ENCODE measurements at places on chromosomes 16 and 17.

DNA sequence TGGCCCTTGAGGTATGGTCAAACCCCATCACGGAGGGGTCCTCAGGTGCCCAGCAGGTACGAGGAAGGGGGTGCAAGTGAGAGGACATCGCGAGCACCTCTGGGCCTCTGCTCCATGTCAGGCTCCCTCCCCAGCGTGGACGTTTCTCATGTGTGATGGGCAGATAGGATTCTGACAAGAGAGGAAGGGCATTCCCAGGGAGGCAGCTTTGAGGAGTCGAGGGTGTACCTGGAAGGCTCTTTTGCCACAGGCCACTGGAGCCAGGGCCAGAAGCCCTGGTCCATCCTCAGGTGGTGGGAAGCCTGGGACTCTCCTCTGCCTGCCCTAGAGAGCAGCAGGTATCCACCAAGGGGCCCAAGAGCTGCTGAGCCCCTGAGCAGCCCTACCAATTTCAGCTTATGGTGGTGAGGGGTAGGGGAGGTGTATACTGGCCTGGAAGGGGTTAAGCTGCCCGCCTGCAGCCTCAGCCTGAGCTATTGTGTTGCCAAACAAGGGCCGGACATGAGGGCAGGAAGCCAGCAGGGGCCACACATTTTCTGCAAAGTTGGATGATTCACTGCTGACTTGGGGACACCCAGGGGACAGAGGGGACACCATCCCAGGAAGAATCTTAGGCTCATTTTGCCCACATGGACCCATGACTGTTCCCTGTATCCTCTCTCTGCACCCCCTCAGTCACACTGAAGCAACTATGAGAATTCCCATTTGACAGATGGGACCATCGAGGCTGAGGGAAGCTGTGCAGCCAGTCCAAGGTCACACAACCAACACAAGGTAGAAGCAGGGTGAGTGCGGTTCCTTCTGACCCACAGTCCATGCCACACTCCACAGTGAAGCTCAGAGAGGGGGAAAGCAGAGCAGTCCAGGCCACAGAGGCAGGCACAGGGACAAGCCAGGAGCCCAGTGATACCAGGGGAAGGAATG, 1.7 kb downstream of the CDH5 start:
- ATAC-seq, result no peak

DNA sequence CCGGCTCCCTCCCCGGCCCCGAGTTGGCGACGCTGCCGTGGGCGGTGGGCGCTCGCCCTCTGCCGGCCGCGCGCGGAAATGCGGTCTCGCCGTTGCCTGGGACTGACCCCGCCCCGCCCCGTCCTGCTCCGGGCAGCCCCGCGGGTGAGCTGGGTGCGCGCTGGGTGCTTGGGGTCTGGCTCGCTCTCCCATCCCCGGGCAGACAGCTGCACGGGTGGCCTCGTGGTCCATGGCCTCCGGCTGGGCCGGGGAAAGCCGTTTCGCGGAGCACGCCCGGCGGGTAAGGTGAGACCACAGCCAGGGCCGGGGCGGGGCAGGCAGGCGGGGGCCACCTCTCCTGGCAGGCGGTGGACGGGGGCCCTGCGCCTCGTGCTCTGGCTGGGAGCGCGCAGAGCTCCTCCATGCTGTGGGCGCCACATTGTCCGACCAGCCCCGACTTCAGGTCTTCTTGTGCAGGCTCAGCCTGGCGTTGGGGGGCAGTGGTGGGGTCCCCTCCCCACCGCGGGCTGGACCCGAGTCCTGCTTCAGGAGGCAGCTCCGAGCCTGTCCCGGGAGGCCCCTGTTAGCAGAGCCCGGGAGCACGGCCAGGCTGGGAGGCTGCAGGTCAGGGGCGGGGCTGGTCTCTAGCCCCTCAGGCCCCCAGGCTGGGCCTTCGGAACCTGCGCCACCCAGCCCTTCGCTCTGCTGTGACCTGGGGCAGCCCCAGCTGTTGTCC, 7.0 kb upstream of the C1QTNF8 start:
- peak; percentile 65 for ATAC-seq

GRCh38 chr17:4625181-4625617, 16.3 kb downstream of the ALOX15 start:
- peak; percentile 75 for ATAC-seq

GRCh38 chr17:32936894-32937500, 9.0 kb downstream of the TMEM98 start:
- ATAC-seq, result peak; percentile 86

- ATAC-seq, result no peak
Observed at GRCh38 chr16:51337662-51338061, 186.6 kb upstream of the SALL1 start.

GRCh38 chr16:86297391-86297790, 212.9 kb upstream of the FOXF1 start:
- ATAC-seq, result no peak

All from SK-N-SH treated with all-trans-retinoic acid at 6 μM for 48 hours (cell line).